ENCODE measurements at places on chromosomes 2 and 18.

- no peak for DNase-seq
These were observed 46.2 kb downstream of the ARMC9 start for GRCh38 chr2:231244382-231245248.

DNA sequence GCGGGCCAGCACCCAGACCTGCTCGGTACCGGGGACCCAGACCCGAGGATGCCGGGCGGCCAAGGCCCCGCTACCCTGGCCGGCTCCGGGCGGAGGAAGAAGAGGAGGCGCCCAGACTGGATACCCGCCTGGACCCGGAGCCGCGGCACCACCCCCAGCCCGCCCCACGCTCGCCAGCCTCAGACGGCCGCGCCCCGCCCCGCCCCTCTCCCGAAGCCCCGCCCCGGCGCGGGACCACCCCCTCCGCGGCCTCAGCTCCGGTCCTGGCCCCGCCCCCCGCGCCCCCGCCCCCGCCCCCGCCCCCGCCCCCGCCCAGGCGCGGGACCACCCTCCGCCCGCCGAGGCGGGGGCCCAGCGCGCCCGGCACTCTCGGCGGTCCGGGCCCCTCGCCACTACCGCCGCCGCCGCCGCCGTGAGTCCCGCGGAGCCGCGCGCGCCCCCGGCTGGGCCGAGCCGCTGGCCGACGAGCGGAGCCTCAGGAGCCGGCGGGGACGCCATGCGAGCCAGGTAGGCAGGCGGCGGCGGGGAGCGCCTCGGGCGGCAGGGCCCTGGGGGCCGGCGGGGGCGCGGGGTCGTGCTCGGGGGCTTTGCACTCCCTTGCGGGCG lies at the start of gene SH3BP4:
SH3BP4 (plus strand) TSS at position 354 of the 606 bp plus-strand sequence. CDS start 82,986 bp downstream, outside the sequence.
- DNase-seq = no peak

GRCh38 chr18:8991155-8991554 lies 111.3 kb upstream of the NDUFV2 start:
- DNase-seq = no peak

- DNase-seq = no peak
These were observed 301.7 kb downstream of the TCF4 start for GRCh38 chr18:55286257-55286825.

GRCh38 chr18:77079954-77080682 lies 52.5 kb downstream of the MBP start:
- DNase-seq = no peak

DNA sequence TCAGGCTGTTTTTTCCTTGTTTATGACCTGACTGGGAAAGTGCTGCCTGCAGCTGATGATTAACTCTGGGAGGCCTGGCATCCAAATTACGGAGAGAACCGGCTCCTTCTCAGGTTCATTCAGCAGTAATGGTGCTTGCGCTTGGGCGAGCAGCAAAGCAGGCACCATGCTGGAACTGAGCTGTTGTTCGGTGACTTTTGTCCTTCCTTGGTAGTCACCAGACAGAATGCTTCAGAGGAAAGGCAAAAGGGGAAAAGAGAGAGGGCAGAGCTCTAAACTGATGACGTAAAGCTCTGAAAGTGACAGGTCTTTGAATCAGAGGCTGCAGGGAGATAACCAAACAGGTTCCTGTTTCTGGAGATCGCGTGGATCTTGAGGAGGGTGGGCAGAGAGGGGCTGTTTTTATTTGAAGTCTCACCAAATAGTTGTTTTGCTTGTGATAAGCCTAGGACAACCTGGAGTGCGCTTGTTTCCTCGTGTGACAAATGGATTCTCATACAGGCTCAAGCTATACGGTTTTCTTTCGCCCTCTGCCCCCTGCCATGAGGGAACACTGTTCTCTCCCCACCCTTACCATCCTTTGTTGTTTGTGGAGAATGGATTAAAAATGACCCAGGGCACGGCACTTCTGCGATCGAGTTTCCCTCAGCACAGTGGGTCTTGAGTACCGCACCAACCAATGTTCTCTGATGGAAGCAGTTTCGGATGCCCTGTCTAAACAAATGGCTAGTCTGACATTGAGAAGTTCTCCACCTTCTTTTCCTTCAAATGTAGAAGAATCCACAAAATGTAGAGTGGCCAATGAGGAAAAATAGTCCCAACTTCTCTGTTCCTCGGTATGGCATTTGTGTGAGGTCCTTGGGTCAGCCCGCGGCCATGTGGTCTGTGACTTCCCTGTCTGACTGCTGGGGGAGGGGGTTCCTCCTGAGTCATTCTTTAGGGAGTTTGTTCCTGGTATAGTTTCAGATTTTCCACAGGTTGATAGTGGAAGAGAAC lies 1.3 kb downstream of the RASGRP3 start:
- no peak for DNase-seq

GRCh38 chr2:233656443-233656842 lies 15.3 kb upstream of the UGT1A9 start:
- DNase-seq = no peak

DNA sequence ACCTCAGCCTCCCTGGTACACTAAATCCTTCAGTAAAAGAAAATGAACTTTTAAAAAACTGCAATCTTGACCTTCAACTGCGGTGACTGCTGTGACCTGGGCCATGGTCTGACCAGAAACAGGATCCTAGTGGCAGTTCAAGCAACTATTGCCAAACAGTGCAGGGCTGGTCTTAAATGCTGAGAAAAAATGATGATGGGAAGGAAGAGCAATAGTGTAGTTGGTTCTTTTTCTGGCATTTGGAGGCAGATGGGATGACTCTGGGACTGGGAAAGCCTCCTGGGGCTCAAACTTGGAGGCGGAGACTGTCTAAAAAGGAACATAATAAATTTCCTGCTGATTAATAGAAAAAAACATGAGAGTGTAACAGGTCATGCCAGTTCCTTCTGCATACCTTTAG lies 45.4 kb downstream of the CHN1 start:
- DNase-seq = no peak

- DNase-seq = no peak
These were observed at the start of gene MTA3 for GRCh38 chr2:42568401-42569115. TSS of gene MTA3 (plus strand) at chr2:42568632. CDS start at chr2:42568746, 114 bp downstream.

DNA sequence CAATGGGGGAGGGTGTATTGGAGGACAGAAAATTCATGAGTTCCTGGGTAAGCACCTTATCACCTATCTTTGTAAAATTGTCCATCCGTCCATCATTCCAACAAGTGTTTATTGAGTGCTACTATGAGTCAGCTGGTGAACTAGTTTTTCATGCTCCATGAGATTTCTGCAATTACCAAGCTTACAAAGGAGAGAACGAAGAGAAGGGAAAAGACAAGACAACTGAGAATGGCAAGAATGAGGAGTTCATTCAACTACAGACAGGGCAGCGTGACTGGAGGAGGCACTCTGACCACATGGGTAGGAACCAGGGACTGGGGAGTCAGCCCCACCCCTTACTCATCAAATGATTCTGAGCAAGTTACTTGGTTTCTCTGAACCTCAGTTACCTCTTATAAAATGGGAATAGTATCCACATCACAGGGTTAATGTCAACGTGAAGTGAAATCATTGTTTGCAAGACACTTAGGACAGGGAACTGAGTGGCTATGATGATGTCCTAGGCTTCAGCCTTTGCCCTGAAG lies 18.6 kb upstream of the TXNDC2 start:
- DNase-seq = no peak

- DNase-seq = no peak
These were observed 1.6 kb downstream of the CRIM1 start for GRCh38 chr2:36356990-36357846.

DNA sequence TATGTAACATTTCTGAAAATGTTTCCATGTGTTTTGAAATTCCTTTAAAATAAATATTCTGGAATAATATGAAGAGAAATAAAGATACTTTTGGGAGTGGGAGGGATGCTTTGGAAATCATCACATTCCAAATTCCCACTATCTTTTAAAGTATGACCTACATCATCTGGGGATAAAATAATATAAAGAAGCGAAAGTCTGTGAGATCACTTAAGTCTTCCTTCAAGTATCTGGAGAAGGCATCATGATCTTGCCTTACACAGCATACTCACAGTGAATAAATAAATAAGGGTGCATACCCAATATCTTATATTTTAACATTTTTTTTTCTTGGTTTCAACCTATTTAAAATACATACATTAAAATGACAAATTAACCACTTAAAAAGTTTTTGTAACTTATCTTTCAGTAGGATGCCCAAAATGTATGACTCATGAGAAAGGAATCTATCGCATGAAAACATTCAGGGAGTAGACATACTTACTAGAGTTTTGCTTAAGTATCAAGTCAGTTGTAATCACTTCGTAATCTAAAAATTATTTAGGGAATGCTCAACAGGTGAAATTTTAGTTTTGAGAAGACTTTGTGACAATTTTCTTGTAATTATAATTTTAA lies 248.3 kb upstream of the COL3A1 start:
- DNase-seq = no peak

GRCh38 chr2:105864262-105864661 lies 119.5 kb downstream of the NCK2 start:
- no peak for DNase-seq

GRCh38 chr2:230090967-230091366 lies 22.2 kb upstream of the SLC16A14 start:
- no peak for DNase-seq

GRCh38 chr2:144801325-144801724 lies 281.4 kb upstream of the ZEB2 start:
- DNase-seq = no peak

DNA sequence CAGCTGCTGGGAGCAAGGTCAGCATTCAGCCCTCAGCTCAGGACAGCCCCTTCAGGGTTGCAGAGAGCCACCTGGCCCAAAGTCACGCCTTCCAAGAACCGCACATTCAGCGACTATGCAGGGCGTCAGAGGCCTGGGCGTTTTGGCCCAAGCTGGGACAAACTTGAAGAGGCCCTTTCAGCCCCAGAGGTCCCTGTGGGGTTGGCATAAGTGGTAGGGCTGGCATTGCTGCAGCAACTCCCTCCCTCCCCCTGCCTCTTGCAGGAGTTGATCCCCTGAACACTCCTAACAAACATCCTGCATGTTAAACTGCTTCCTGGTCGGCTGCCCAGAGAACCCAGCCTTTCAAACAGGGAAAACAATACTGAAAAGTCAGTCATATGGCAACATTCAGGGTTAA lies 192.9 kb upstream of the SMAD2 start:
- DNase-seq = no peak

DNA sequence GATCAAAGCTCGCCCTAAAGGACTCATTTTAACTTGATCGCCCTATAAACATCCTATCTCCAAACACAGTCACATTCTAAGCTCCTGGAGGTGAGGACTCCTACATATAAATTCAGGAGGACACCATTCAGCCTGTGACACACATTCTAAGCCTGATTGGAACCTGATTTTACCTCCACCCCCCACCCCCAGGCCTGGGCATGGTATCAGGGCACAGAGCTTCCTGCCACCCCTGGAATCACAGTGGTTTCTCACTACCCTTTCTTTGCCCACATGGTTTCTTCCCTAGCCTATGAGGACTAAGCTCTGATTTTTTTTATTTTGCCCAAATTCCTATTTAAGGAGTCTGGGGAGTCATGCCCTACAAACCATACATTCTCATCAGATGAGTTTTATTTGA lies 428.1 kb upstream of the ID2 start:
- no peak for DNase-seq

GRCh38 chr2:207782238-207783030 lies 12.7 kb upstream of the FZD5 start:
- DNase-seq = no peak

DNA sequence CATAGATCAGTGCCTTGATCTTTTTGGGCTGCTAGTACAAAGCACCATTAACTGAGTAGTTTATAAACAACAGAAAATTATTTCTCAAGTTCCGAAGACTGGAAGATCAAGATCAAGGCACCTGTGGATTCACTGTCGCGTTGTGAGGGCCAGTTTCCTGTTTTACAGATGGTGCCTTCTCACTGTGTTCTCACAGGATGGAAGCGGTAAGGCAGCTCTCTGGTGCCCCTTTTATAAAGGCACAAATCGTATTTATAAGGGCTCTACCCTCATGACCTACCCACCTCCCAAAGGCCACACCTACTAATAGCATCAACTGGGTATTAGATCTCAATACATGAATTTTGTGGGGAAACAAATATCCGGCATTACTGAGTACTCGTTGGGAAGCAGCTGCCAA lies 729.5 kb upstream of the SLC39A10 start:
- no peak for DNase-seq

- DNase-seq = no peak
These were observed 314.8 kb downstream of the TSN start for GRCh38 chr2:122070241-122070731.

- no peak for DNase-seq
These were observed 901.9 kb upstream of the ZEB2 start for GRCh38 chr2:145421841-145422240.

DNA sequence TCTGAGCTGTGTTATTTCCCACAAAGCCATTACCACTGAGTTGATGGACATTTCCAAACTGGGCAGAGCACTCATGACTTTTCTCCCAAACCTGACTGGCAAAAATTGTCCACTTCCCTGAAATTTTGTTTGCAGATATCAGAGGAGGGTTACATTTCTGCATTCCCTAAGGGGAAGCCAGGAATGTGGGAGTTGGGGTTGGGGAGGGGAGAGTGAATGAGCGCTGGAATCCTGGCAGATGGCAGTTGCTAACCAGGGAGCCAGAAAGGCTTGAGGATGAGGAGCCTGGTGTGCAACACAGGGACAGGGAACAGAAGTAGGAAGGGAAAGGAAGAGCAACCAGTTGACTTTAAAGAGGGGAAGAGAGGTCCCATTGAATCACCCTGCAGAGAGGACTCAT lies 14.0 kb upstream of the CCNYL1 start:
- no peak for DNase-seq

DNA sequence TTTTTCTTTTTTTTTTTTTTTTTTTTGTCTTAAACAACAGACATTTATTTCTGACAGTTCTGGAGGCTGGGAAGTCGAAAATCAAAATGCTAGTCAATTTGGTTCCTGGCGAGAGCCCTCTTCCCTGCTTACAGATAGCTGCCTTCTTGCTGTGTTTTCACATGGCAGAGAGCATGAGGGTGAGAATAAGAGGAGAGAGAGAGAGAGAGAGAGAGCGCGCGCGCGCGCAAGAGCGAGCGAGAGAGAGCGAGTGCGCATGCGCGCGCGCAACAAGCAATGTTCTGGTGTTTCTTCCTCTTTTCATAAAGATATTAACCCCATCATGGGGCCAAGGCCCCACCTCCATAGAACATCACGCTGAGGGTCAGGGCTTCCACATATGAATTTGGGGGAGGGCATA lies 20.9 kb downstream of the MTCL1 start:
- DNase-seq = no peak

- DNase-seq = no peak
These were observed 105.0 kb downstream of the SMC6 start for GRCh38 chr2:17648581-17648980.

DNA sequence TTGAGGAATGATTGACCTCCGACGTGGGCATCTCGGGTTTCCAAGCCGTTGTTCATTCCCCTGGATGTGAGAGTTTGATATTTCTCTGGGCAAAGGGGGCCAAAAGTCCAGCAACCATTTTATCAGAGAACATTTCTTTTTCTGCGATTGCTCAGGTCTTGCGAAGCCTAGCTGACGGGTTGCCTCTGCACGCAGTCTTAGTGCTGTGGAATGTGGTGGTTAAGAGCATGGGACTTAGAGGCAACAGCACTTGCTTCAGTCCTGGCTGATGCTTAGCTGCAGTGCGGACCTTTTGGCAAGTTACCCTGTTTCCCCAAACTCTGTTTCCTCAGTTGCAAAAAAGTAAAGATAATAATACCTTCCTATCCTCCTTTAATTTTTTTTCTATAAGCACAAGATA lies 45.0 kb downstream of the FAP start:
- DNase-seq = no peak

GRCh38 chr18:7290077-7290476 lies 59.2 kb downstream of the LRRC30 start:
- DNase-seq = no peak

GRCh38 chr2:176493226-176493825 lies 224.1 kb downstream of the MTX2 start:
- no peak for DNase-seq
